ENCODE measurements at places on chromosomes 3 and 15.

GRCh38 chr3:78913711-78914110 lies 854.1 kb downstream of the ROBO1 start:
- DNase-seq = no peak

GRCh38 chr15:73881579-73882320 lies 8.4 kb downstream of the TBC1D21 start:
- no peak for DNase-seq

DNA sequence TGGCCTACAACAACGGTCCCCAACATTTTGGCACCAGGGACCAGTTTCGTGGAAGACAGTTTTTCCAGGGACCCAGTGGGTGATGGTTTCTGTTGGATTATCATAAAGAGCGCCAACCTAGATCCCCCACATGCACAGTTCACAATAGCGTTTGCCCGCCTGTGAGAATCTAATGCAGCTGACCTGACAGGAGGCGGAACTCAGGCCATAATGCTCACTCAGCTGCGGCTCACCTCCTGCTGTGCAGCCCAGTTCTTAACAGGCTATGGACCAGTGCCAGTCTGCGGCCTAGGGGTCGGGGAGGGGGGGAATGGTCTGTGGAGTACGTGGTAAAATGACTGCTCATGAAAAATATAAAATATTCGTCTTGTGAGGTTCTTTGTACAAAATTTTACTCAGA lies 518.5 kb upstream of the CADM2 start:
- no peak for DNase-seq

- no peak for DNase-seq
Observed at GRCh38 chr3:42476225-42477125, 26.0 kb upstream of the VIPR1 start.

- DNase-seq = no peak
Observed at GRCh38 chr3:100175637-100176280, 61.5 kb upstream of the FILIP1L start.

GRCh38 chr3:67090474-67090873 lies 92.4 kb downstream of the KBTBD8 start:
- no peak for DNase-seq

All from stimulated activated CD8-positive, alpha-beta memory T cell treated with anti-CD3 and anti-CD28 coated beads, Interleukin-2, amount 100 ng/mL, for 1 hour (primary cell).